ENCODE measurements at places on chromosomes 1 and 21.

- DNase-seq, result no peak
Measured at GRCh38 chr21:42366292-42367010, at the start of gene TFF1. TFF1 (minus strand) TSS chr21:42366535; CDS start chr21:42366495, 40 bp downstream.

GRCh38 chr21:28758042-28758882, 234.4 kb downstream of the LTN1 start:
- DNase-seq, result no peak

GRCh38 chr1:117250061-117250606, 39.4 kb upstream of the VTCN1 start:
- no peak for DNase-seq

- no peak for DNase-seq
Measured at GRCh38 chr1:65896721-65897120, 104.0 kb downstream of the PDE4B start.

All from activated T-helper 1 cell treated with anti-CD3 and anti-CD28 coated beads, Interleukin-12 subunit alpha, Interleukin-12 subunit beta, Interleukin-2, Interleukin-4 antibody, amounts not matched to agents 30 ng/mL and 10 ng/mL and 1 ng/mL, durations not matched to agents 14 hours and 24 hours and 36 hours (primary cell).